ENCODE measurements at places on chromosomes 1 and 21. TPM values are rescaled to one million over a fixed set of nuclear protein-coding genes. Genes with fewer than 3 reads are reported as not detected.
A peak's percentile ranks its signal among the peaks of the same experiment; 100 is the strongest.

Gene GJB3
- not detected for total RNA-seq

DNA sequence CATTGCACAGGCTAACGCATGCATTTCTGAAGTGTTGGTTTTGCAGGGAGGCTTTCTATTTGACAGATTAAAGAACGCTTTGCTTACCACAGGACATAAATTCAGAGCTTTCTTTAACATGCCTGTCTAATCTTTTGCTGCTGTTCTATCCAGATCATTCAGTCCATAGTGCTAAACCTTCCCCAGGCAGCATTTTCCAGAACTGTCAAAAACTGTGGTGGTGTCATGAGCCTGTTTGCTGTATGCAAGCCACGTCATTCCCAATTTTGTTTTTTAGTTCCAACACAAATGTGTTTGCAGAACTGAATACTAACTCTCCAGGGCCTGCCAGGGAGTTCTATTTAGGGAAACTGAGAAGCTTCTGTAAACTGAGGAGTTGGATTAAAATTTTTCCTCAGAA is 390.5 kb upstream of the LYPLAL1 start:
- DNase-seq: no peak

DNA sequence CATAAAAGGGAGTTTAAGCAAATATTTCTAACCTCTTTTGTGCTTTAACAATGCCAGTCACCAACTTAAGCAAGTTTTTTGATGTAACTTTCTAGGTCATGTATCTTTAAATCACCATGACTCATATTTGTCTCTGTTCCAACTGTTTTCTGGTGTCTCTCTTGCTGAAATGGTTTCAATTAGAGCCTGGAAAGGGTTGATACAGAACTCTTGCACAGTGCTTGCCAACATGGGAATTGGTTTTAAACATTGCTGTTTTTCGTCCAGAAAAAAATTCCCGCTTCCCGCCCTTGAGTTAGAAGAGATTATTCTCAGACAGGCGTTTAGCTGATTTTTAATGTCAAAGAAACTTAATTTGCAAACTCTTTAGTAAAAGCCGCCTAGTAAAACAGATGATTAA is 46.4 kb upstream of the SLC22A15 start:
- no peak for DNase-seq

GRCh38 chr1:219188331-219188803 is 14.7 kb downstream of the LYPLAL1 start:
- no peak for DNase-seq

Gene FCRL6
- 0.32 TPM for total RNA-seq

DNA sequence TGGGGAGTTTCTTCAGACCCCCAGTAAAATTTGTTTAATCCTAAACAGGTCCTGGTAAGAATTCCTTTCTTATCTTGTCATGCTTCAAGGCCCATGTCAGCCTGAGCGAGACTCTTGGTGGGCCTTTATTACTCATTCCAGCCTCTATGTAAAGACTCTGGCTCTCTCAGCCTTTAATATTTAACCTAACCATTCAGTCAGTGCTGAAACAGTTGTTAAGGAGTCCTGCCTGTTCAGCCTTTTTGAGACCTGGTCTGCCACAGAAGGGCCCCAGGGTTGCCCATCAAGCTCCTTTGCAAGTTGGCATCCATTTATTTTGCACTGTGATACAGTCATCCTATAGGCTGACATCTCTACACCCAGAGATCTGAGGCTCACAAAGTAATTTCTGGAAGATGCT is 107.7 kb upstream of the VANGL1 start:
- DNase-seq: no peak

- no peak for DNase-seq
These were observed 43.4 kb upstream of the MRPS6 start for GRCh38 chr21:34029743-34030528.

DNA sequence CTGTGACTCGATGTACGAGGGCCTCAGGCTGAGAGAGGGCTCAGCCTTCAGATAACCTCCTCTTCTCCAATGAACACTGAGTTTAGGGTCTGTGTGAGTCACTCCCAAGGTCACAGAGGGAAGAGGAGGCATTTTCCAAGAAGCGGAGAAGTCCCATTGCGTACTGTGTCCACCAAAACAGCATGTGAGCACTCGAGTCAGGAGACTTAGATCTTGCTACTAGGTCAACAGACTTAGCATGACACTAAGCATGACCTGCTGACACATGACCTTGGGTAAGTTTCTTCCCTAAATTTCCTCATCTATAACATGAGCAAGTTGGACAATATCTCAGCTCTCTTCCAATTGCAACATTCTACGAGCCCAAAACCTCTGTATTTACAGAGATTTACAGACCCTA is 68.0 kb downstream of the PLPP3 start:
- DNase-seq: no peak

DNA sequence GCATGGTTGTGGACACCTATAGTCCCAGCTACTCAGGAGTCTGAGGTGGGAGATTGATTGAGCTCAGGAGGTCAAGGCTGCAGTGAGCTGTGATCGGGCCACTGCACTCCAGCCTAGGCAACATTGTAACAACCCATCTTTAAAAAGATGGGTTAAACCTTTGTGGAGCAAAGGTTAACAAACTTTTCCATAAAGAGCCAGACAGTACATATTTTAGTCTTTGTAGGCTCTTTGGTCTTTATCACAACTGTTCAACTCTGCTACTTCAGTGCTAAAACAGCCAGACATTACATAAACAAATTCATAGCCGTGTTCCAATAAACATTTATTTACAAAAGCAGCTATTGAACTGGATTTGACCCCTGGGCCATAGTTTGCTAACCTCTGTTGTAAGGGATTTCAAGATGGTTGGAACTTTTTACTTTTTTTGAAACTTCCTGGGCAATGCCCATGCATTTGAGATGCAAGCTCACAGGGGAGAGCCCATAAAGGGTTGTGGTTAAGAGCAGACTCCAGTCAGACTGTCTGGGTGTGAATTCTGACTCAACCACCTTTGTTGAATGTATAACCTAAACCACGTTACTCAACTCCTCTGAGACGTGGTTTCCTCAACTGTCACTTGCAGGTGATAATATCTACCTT is 10.8 kb downstream of the INAVA start:
- DNase-seq: no peak

GRCh38 chr1:153359241-153359640 is 1.6 kb downstream of the S100A9 start:
- DNase-seq: no peak

GRCh38 chr1:78070758-78071157 is 25.0 kb downstream of the GIPC2 start:
- DNase-seq: no peak

GRCh38 chr21:18443085-18443484 is 39.5 kb upstream of the TMPRSS15 start:
- no peak for DNase-seq

DNA sequence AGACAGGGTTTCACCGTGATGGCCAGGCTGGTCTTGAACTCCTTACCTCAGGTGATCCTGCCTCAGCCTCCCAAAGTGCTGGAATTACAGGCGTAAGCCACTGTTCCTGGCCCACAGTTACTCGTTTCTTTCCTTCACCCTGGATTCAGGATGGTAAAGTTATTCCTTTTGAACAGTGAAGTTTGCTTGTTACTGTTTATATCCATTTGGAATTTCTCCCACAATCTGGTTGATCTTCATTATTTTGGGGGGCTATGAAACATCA is 43.0 kb downstream of the WDR4 start:
- DNase-seq: no peak

Gene COA6
- total RNA-seq: 42.0 TPM

Gene NUDT4B
- total RNA-seq: 0.38 TPM

GRCh38 chr1:37945743-37946702 is 830 bp downstream of the INPP5B start:
- DNase-seq: peak; percentile 74

GRCh38 chr1:151166505-151166956 is 587 bp downstream of the SCNM1 start:
- DNase-seq: no peak

GRCh38 chr1:187931776-187932175 is 1103.0 kb downstream of the PLA2G4A start:
- DNase-seq: no peak

DNA sequence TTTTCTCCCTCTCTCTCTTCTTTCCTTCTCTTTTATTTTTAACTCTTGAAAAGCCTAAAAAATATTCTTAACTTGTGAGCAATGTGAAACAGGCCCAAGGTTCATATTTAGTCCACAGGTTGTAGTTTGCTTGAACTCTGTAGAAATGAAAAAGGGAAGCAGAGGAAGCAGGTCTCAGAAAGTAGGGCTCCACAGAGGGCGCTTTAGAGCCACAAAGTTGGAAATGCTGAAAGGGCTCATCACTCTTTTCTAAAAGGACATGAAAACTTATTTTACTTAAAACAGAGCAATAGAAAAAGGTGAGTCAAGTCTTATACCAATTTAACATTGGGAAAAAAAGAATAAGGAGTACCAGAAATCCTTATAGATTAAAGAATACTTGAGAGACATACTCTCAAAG is 247.0 kb downstream of the USP25 start:
- no peak for DNase-seq

Measured in Right ventricle myocardium superior (tissue), 1 donor.